ENCODE measurements at places on chromosomes 12 and 14. TPM values are rescaled to one million over a fixed set of nuclear protein-coding genes. Genes with fewer than 3 reads are reported as not detected.

DNA sequence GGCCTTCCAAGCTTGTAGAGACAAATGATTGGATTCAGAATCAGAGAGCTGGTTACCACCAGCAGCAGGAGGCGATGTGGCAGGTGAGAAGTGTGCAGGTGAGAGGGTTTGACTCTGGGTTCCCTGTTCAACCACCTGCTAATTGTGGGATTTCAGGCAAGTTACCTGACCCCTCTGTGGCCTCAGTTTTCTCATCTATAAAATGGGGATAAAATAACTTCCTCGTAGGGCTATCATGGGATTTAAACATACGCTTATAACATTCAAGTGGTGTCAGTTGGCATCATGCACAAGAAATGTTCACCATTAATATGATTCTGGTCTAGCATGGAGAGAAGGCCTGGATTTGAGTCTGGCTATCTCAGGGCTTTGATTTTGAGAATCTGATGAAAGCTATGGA, 143.8 kb upstream of the MYL2 start:
- H3K4me1 ChIP-seq, result peaks cover 13% of the 10 kb centered on the region
- H3K36me3 ChIP-seq, result no peaks in the 10 kb centered on the region
- H3K27ac ChIP-seq, result no peak overlapping the region

Gene OVCH1
- total RNA-seq, result not detected

- no peak for DNase-seq
- no peak overlapping the region for H3K4me3 ChIP-seq
- H3K27me3 ChIP-seq, result no peaks in the 10 kb centered on the region
- H3K27ac ChIP-seq, result no peak overlapping the region
- H3K36me3 ChIP-seq, result no peaks in the 10 kb centered on the region
Measured at GRCh38 chr12:98983647-98984046, 338.6 kb downstream of the APAF1 start.

- no peak overlapping the region for H3K4me3 ChIP-seq
- H3K4me1 ChIP-seq, result peaks cover 21% of the 10 kb centered on the region
- peak overlapping the region; percentile 97 for H3K27ac ChIP-seq
Measured at GRCh38 chr14:35406506-35407305, 2.2 kb upstream of the NFKBIA start.

Gene LRRC10
- not detected for total RNA-seq

GRCh38 chr12:30427555-30427954, 268.1 kb downstream of the IPO8 start:
- H3K4me1 ChIP-seq, result no peaks in the 10 kb centered on the region
- no peak overlapping the region for H3K27ac ChIP-seq
- no peaks in the 10 kb centered on the region for H3K27me3 ChIP-seq

GRCh38 chr12:100995201-100995600, 200.6 kb downstream of the ANO4 start:
- H3K27me3 ChIP-seq, result no peaks in the 10 kb centered on the region
- DNase-seq, result no peak
- H3K4me1 ChIP-seq, result no peaks in the 10 kb centered on the region
- H3K4me3 ChIP-seq, result no peak overlapping the region
- H3K36me3 ChIP-seq, result no peaks in the 10 kb centered on the region

Gene C12orf60
- 3.1 TPM for total RNA-seq

DNA sequence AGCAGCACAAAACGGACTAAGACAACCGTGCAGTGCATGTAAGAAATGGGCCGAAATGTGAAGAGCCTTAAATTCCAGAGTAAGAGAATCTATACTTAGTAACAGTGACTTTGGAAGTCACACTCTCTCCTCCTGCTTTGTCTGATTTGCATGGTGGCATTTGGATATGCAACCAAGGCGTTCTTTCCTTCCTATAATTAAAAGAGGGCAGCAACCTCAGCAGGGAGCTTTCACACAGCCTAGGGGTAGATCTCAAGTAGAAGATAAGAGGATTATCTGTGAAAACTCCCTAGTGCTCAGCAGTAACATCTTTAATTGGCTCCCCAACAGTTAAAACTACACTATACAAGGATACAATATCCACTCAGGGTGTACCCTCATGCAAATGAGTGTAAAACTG, 16.5 kb downstream of the GMFB start:
- no peak overlapping the region for H3K4me3 ChIP-seq
- peaks cover 34% of the 10 kb centered on the region for H3K36me3 ChIP-seq

DNA sequence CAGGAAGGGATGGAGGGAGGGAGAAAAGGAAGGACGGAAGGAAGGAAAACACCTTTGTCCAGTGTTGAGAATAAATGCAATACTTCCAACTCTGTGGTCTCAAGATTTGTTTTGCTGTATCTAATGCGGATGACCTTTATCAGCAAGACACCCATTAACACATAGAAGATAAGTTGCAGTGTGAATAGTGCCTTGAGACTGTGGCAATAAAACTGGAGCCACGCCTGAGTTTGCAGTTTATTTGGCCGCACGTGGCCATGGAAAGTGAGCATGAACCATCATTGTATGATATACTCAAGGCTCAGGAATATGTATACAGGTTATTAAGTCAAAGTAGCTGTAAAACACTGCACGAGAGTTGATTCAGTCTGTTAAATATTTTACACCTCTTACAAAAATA, 113.6 kb upstream of the EEA1 start:
- no peaks in the 10 kb centered on the region for H3K36me3 ChIP-seq
- no peaks in the 10 kb centered on the region for H3K27me3 ChIP-seq
- DNase-seq, result no peak
- no peaks in the 10 kb centered on the region for H3K4me1 ChIP-seq
- H3K4me3 ChIP-seq, result no peak overlapping the region

DNA sequence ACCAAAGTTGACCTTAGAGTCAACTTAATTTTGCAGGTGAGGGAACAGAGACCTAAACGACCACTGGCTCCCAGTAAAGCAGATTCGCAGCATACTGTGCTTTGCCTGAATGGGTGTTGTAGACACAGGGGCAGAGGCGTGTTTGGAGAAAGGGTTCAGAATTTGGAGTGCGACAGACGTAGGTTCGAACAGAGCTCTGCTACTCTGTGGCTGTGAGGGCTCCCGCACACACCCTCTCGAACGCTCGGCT, 243 bp upstream of the TOMM20L start:
- H3K36me3 ChIP-seq, result peaks cover 2% of the 10 kb centered on the region
- peaks cover 8% of the 10 kb centered on the region for H3K4me1 ChIP-seq
- no peak overlapping the region for H3K27ac ChIP-seq
- H3K27me3 ChIP-seq, result no peaks in the 10 kb centered on the region
- H3K4me3 ChIP-seq, result peak overlapping the region; percentile 63

Gene SLC17A8
- not detected for total RNA-seq

Gene ACIN1
- 152 TPM for total RNA-seq

Gene BCL11B
- total RNA-seq, result 71.9 TPM

Measured in activated naive CD4-positive, alpha-beta T cell treated with anti-CD3 and anti-CD28 coated beads for 36 hours (primary cell).